NCI-H460 (cell line): ENCODE measurements at places on chromosomes 12 and 14.

GRCh38 chr12:21543151-21543550 lies 17.1 kb downstream of the SPX start:
- DNase-seq: no peak

DNA sequence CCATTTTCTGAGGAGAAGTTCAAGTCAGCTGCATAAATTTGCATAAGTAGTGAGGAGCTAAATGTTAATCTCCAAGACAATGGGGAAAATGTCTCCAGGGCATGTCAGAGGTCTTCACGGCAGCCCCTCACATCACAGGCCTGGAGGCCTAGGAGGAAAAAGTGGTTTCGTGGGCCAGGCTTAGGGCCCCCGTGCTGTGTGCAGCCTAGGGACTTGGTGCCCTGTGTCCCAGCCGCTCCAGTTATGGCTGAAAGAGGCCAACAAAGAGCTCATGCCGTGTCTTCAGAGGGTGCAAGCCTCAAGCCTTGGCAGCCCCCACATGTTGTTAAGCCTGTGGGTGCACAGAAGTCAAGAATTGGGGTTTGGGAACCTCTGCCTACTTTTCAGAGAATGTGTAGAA lies 41.9 kb upstream of the RD3L start:
- DNase-seq: no peak

DNA sequence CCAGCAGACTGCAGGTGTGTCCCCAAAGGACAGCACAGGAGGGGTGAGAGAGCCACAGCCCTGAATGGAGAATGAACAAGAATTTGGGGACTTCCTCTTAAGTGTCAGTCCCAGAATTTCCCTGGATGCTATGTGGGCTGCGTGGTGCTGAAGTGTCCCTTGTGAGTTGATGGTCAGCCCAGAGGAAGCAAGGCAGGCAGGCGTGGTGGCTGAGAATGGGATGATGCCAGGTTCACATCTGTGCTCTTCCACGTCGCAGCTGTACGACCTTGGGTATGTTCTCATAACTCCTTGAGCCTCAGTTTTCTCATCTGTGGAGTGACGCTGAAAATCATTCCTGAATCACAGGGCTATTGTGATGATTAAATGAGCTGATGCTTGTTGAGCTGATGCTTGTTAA lies 62.1 kb upstream of the GPATCH2L start:
- DNase-seq: no peak

DNA sequence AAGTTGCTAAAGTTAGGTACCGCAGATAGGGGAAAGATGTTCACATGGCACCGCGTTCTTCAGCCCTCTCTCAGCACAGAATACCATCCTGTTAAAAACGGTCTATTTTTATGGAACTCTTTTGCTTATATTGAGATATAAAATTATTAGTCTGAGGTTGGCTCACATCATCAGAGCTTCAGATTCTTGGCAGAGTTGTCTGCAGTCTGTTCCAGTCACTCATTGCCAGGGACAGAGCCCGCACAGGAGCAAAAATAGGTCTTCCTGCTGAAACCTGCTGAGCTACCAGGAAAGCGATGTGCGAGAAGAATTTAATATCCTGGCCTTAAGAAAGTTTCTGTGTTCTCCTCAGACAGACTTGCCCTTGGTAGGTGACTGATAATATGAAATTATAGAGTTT lies 249.8 kb downstream of the VRK1 start:
- DNase-seq: no peak

- no peak for DNase-seq
These were observed 8.9 kb downstream of the GPR132 start for GRCh38 chr14:105056303-105056831.
